DMS153 (cell line): ENCODE measurements at places on chromosomes 12 and 14.

GRCh38 chr12:3279415-3279780, 202.2 kb downstream of the TSPAN9 start:
- no peak for DNase-seq

GRCh38 chr14:38038986-38039385, 168.7 kb upstream of the SSTR1 start:
- DNase-seq, result no peak

DNA sequence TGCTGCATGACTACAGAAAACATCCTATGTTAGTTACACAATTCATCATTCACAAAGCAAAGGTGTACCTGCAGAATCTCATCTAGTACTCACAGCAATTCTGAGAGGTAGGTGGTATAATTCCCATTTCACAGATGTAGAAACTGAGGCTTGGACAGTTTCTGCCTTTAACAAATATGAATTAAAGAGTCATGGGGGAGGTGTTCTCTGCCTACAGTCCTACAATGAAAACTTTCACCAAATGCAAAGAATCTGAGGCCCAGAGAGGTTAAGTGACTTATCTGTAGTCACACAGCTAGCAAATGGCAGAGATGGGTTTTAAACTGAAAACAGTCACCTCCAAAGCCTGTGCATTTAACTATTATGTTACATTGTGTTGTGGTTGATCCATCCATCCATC, 171.6 kb upstream of the WSCD2 start:
- DNase-seq, result no peak

DNA sequence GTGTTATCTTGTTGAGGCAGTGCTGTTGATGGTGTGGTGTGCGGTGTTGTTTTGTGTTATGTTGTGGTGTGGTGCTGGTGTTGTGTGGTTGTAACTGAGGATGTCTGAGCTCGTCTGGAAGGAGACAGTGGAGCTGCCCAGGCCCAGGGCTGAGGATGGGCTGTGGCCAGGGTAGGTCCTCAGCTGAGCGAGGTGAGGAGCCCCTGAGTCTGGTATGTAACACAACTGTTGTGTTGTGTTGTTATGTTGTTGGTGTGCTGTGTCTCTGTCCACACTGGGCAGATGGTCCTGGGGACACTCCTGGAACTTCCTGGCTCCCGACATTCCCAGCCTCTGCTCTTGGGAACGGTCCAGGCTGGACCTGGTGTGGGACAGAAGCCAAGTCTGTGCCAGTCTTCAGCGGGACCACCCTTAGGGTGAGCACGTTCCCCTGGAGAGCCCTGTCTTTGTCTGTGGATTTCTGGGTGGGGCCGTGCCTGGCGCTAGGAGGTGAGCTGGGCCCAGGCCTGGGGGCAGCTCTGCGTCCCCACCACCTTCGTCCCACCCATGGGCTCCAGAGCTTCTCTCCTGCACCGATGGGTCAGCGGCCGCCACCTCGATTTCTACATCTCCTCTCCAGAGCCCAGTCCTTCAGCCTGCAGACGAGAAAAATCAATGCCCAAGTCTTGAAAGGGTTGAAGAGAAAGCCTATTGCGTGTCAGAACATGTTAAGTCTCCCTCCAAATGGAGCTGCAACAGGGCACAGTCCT, 27.4 kb upstream of the SFSWAP start:
- no peak for DNase-seq

DNA sequence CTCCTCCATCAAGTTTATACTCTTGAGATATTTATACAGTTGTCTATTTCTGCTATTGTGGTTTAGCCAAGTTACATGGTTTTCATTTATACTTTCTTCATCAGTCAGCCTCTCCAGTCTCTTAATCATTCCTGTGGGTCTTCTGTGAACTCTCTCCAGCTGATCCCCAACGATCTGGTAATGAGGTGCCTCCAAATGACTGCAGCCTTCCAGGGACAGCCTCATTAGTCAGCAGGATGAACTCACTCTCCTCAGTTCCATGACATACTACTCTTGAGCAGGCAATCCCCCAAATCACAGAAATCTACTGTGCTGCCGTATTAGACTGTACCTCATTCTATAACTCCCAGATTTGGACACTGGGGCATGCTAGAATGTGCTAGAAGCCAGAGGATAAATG, 15.3 kb downstream of the AREL1 start:
- DNase-seq, result no peak
